ENCODE measurements at places on chromosomes 2 and 18.

GRCh38 chr2:71759060-71759459 lies 305.7 kb downstream of the DYSF start:
- DNase-seq: no peak

GRCh38 chr2:23093513-23093912 lies 291.5 kb upstream of the KLHL29 start:
- DNase-seq: no peak

DNA sequence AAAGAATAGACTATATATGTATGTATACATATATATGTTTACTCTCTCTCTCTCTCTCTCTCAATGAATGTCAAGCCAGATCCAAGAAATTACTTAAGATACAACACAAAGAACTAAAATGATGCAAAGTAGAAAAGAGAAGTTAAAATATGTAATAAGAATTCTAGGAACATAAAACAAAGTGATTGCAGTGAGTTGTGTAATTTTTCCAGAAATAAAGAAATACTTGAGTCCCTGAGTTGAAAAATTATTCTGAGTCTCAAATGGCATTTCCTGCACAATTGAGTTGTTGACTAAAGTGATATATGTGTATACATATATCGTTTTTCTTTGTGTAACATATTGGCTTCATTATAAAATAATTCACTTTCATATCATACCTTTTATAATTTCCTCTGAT lies 262.4 kb downstream of the INSIG2 start:
- DNase-seq: no peak

DNA sequence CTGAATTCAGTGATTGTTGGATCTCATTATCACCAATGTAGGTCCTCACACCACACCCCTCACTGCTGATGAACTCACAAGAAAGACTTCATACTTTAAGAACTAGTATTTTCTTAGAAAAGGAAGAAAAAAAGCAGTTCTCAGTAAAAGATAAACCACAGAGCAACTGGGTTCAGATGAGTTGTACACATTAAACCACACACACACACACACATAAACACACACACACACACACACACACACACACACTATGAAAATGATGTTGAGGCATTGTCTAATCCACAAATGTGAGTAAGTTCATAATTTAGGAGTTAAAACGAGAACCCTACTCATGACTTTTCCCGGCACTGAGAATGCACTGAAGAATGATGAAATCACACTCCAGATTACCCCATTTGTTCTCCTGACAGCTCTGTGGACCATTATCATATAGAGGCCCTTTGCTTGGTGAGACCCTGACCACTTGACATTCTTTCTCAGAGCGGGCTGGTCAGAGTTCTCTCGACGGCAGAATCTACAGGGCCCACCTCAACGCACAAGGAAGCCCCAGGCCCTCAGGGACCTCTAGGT lies 106.2 kb downstream of the BCL2 start:
- peak; percentile 26 for DNase-seq

DNA sequence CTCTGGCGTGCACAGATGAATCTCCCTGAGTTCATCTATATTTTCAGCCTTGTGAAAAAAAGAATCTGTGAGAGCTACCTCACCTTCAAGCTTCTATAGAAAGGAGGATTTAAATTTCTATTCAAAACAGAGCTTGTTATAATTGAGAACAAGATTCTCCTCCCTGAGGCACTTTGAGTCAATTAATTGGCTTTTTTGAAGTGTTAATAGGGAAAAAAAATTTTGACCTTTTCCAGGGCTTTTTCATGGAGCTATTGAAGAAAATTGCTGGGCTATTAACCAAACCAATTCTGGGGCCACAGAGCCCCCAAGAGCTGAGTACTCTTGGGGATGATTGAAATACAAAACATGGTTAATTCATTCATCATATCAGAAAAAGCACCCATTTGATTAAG lies 225.1 kb downstream of the CMPK2 start:
- no peak for DNase-seq

DNA sequence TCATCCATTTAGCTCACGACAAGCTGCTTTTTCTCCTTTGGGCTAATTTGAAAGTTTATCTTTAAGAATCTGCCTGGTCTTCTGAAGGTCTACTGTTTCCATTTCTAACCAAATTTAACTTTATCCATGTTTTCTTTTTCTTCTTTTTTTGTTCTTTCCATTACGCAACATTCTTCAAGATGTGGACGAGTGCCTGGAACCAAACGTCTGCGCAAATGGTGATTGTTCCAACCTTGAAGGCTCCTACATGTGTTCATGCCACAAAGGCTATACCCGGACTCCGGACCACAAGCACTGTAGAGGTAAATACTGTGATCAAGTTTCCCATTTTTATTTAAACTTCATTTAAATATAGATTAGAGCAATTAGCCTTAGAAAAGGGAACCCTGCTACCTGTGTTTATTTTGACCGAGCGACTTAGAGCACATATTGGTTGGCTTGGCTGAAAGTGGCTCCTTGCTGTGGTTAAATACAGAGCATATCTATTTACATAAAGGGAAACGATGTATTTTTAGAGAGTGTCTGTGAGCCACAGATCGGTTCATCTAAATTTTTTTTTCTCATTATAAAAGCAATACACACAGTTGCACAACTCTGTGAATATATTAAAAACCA lies 183.4 kb upstream of the RASGRP3 start:
- DNase-seq: no peak

DNA sequence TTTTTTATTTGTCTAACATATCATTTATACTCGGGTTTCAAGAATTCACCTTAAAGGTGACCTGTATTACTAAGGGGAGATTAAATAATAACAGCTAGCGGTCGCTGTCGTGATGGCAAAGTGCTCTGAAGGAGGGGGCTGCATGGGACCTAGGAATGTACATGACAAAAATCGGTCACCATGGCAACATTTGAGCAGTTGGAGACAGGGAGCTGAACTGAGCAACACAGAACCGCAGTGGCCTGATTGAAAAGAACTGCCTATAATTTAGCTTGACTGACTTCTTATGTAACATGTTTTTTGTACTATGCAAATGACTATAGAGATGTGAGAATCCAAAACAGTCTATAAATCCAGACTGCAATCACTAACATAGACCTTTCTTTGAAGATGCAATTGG lies 34.3 kb upstream of the EPHA4 start:
- no peak for DNase-seq

- peak; percentile 45 for DNase-seq
Measured at GRCh38 chr2:98822301-98823164, 91.6 kb upstream of the MGAT4A start.

GRCh38 chr18:32389191-32389590 lies 81.5 kb downstream of the GAREM1 start:
- no peak for DNase-seq
